ENCODE measurements at places on chromosomes 1 and 21. TPM values are rescaled to one million over a fixed set of nuclear protein-coding genes. Genes with fewer than 3 reads are reported as not detected.
A peak's percentile ranks its signal among the peaks of the same experiment; 100 is the strongest.

CASQ1 gene
- polyA plus RNA-seq: not detected

- DNase-seq: no peak
These were observed 84.1 kb downstream of the RGS2 start for GRCh38 chr1:192892934-192893333.

CYP2J2 gene
- polyA plus RNA-seq: 0.06 TPM

GRCh38 chr1:22821027-22821426 lies 110.4 kb downstream of the EPHB2 start:
- peak; percentile 58 for DNase-seq

GRCh38 chr1:78015148-78015547 lies 10.4 kb downstream of the DNAJB4 start:
- DNase-seq: no peak

SPRR2B gene
- not detected for polyA plus RNA-seq

FMO2 gene
- polyA plus RNA-seq: not detected

TCHH gene
- not detected for polyA plus RNA-seq

NBPF6 gene
- polyA plus RNA-seq: not detected

- peak; percentile 23 for DNase-seq
These were observed 1.4 kb upstream of the TNFRSF14 start for GRCh38 chr1:2554621-2555387.

CDC7 gene
- polyA plus RNA-seq: 3.9 TPM

Measured in endothelial cell of umbilical vein (primary cell).